ENCODE measurements at places on chromosomes 16 and 17. TPM values are rescaled to one million over a fixed set of nuclear protein-coding genes. Genes with fewer than 3 reads are reported as not detected.

DNA sequence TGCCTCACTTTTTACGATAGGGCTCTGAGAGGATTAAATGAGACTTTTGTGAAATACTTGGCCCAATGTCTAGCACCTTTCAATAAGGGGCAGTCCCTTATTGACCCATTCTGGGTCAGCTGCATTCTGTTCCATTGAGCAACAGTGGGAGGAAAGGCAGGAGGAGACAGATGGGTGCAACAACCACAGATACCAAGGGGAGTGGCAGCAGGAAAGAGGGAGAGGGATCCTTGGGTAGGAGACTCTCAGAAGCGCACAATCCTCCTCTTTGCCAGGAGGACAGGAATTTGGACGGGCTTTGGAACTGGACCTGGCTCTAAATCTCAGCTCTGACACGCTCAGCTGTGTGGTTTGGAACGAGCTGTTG, 3.5 kb downstream of the PIPOX start:
- no peak for DNase-seq

DNA sequence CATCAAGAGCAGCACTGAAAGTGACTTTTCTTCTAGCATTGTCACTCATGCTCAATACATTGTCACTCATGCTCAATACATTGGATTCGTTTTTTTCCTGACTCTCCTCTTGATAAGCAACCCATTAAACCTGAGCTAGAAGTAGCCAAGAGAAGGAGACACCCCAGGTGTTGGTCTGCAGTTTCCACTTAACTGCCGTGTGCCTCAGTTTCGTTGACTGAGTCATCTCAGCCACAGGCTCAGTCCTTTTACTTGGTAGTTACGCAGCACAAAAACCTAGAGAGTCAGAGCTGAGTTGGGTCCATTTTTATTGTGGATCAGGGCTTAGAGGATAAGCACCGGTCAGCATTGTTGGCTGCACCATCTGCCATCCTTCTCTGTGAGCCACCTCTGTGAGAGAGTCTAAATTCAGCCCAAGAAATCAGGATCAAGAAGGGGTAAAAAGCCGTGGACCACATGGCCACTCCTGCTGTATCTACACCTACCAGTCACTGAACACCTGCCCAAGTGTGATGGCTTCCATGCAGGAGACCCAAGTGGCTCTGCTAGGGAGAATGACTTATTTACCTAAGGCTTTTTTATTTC, 11.3 kb downstream of the GINS2 start:
- DNase-seq = no peak

- DNase-seq = no peak
Observed at GRCh38 chr17:12187658-12188057, 167.0 kb downstream of the MAP2K4 start.

DNA sequence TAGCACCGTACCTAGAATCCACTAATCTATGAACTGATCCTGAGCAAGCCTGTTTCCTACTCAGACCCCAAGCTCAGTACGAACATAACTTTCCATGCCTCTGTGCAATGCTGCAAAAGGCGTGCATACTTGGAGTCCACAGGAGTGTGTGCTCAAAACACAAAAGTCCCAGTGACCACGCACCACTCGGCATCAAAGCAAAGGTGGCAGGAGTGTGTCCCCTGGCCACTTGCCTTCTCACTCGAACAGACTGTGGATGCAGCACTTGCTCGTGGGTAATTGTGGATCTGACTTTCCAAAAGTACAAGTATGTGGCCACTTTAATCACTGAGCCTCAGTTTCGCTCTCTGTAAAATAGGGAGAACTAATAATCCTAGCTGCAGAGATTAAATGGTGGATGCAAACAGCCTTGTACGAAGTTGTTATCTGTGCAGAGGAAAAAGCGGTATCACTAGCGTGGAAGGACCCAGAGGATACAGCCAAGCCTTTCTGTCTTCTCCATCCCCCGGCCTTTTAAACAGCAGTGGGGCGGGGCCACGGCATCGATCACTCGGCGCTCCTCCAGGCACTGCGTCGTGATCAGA, 311 bp upstream of the KDM8 start:
- peak; percentile 92 for DNase-seq

DNA sequence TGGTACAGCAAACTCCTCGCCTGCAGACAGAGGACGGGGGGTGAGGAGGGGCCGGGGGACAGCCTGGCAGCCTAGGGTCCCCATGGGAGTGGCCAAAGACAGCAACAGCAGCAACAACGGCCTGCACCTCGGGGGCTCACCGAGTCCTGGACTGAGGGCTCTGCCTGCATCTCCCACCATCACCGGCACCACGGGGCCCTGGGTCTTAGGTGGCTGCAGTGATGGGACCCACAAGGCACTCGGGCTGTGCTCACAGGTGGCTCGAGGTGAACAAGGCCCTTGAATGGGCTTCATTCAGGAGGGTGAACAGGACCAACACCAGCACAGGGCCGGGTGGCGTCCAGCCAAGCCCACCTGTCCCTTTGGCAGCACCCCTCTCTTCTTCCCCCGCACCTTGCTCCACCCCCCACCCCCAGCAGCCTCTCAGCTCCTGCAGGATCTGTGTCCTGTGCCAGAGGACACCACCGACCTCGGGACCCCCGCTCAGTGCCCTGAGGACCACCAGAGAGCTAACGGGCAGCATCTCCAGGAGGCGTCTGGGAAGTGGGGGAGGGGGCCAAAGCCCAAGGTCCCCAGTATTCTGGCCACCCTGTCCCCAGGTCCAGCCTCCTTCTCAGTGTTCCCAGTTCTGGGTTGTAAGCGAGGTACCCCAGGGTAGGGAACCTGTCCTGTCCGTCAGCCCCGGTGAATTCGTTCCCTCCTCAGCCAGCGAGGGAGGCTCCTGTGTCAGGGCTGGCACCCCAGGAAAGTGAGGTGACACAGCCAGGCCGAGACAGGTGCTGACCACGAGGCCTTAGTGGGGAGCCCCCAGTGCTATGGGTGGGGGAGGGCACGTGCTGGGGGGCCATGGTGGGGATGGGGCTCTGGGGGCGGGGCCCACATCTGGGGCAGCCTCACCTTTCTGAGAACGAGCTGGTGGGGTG, 94.3 kb downstream of the TBC1D16 start:
- peak; percentile 49 for DNase-seq

- peak; percentile 75 for DNase-seq
Observed at GRCh38 chr16:80027007-80027965, 426.7 kb upstream of the MAF start.

GRCh38 chr16:88264641-88265285, 118.0 kb upstream of the ZNF469 start:
- peak; percentile 91 for DNase-seq

DNA sequence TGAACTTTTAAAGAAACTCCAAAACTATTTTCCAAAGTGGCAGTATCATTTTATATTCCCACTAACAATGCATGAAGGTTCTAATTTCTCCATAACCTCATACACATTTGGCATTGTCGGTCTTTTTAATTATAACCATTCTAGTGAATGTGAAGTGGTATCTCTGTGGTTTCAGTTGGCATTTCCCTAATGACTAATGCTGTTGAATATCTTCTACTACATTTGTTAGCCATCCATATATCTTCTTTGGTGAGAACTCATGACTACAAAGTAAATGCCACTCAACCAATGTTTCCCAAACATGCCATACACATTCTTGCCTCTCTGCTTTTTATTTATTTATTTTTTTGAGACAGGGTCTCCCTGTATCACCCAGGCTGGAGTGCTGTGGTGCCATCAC, 31.7 kb upstream of the TAOK1 start:
- DNase-seq = no peak

DNA sequence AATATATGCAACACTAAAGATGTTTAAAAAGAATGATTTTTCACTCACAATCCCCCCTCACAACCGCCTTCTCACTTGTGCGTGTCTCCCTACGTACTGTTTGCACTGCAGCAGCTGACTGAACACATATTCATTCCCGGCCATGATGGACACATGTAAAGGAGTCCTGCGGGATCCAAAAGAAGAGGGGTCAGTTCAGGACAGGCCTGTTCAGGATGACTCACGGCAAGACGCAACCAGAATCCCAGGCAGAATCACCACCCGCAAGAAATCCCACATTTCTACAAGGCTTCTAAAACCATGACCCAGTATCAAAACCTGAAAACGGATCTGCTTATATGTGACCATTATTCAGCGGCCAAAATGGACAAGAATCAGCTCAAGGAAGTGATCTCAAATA, 52.3 kb downstream of the CYB5D2 start:
- DNase-seq = no peak

GRCh38 chr16:14285513-14286367, 214.6 kb downstream of the MRTFB start:
- peak; percentile 92 for DNase-seq

CCDC200 gene
- total RNA-seq = not detected

PRPF8 gene
- total RNA-seq = 348 TPM

FTSJ3 gene
- 74.2 TPM for total RNA-seq

ST6GALNAC1 gene
- not detected for total RNA-seq

SDK2 gene
- 0.08 TPM for total RNA-seq

ZNF652 gene
- 22.3 TPM for total RNA-seq

STX1B gene
- 0.50 TPM for total RNA-seq

GPT2 gene
- 10.0 TPM for total RNA-seq

INCA1 gene
- total RNA-seq = 0.31 TPM

All from natural killer cell treated with Interleukin-12 subunit alpha and Interleukin-12 subunit beta and Interleukin-15 and Interleukin-18, amount 100 ng/mL, for 72 hours (primary cell).